PC-9 (cell line): ENCODE measurements at places on chromosomes 7 and 10. TPM values are rescaled to one million over a fixed set of nuclear protein-coding genes. Genes with fewer than 3 reads are reported as not detected.

The IFIT5 gene
- total RNA-seq = 1.9 and 2.1 TPM in 2 replicates

GRCh38 chr7:157673573-157673972, 336.8 kb downstream of the DNAJB6 start:
- DNase-seq = no peak

- DNase-seq = no peak
These were observed 10.3 kb downstream of the SEC31B start for GRCh38 chr10:100509241-100509840.

DNA sequence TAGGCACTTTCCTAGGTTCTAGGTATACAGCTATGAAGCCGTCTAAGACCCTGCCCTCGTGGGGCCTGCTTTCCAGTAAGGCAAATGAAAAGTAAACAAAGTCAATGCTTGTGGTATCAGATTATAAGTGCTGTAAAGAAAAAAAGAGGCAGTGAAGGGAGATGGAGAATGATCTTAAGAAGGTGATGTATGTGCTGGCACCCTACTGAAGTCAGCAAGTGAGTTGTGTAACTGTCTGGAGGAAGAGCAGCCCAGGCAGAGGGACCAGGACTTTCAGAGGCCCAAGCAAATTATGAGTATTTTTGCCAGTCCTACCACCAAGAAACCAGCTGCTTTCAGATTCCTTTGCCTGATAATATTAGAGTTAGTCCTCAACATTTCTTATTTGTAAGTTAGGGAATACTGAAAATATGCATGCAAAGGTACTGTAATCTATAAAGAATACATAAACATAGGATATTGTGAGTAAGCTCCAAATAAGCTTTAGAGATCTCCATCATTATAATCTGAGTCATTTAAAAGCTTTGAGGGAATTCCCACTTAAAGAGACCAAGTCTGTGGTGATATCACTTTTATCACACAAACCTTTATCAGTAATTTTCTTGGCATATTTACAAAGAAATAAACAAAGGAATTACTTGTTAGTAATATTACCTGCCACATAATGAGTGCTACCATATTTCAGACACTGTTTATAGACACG, 329.2 kb upstream of the LRGUK start:
- no peak for DNase-seq
